ENCODE measurements at places on chromosomes 2 and 18.

DNA sequence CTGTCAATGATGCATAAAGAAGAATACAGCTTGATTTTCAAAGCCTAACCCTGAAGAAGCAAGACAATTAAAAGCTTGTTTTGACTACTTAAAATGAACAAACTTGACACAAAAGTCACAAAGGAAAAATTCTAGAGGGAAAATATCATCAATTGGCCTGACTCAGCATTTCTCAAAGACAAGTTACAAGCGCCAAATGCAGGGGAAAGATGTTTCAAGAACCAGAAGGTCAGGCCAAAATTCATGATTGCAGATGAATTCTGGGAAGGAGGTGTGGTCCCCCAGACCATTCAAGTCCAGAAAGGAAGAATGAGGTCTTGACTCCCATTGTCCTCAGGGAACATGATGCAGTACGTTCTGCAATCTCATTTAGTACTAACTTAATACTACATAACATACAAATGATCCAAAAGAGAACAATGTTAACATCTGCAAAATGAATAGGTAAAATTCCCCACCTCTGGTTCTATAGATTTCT is 64.5 kb downstream of the FAM210A start:
- no peak for DNase-seq

- DNase-seq, result no peak
Observed at GRCh38 chr2:86358957-86359356, 21.5 kb upstream of the REEP1 start.

- DNase-seq, result no peak
Observed at GRCh38 chr2:11248-11941, 34.9 kb downstream of the FAM110C start.

- DNase-seq, result no peak
Observed at GRCh38 chr2:208234786-208235185, 20.1 kb downstream of the IDH1 start.

DNA sequence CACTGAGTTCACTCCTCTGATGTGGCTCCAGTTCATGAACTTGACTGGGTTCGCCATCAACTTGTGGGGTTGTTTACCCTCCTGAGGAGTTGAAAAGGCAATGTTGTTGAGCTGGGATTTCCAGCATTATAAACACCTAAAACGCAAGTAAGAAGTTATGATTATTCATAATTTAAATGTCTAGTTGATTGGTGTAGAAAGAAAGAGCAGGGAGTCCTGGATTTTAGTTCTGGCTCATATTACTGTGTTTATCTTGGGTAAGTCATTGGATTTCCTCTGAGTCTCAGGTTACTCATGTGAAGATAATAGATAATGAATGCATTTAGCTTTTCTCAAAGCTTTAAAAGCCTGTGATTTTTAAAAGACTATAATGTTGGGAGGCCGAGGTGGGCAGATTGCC is 438.0 kb upstream of the CDH20 start:
- no peak for DNase-seq

- no peak for DNase-seq
Observed at GRCh38 chr2:215357660-215358059, 45.8 kb downstream of the ATIC start.

GRCh38 chr2:96881349-96882195 is 11.7 kb upstream of the SEMA4C start:
- no peak for DNase-seq

- no peak for DNase-seq
Observed at GRCh38 chr2:173868406-173868805, 96.8 kb downstream of the SP3 start.

DNA sequence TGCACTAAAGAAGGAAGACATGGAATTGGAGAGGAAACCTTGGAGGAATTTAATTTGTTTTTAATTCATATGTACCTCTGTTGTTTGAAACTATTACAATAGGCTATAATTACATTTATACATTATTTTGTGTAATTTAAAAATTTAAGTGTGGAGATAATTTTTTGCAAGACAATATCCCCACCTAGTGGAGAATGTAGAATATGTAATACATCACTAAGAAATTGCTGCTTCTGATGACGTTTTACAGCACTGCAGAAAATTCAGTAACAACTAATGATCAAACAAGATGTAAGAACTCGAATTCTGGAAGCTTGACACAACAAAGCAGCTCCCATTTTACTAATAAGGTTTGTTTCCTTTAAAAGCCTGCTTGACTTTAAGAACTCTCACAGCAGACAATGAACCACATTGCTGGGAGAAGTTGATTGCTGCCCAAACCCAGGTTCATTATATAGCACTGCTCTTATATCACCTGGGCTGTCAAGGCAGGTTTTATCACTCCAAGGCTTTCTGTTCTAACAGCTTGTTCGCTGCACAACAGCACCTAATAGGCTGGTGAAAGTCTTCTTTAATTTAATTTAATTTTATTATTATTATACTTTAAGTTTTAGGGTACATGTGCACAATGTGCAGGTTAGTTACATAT is 53.4 kb downstream of the THADA start:
- DNase-seq, result peak; percentile 24

GRCh38 chr2:173760553-173760952 is 204.6 kb downstream of the SP3 start:
- DNase-seq, result no peak

- no peak for DNase-seq
Observed at GRCh38 chr2:84963692-84964405, 7.1 kb upstream of the KCMF1 start.

DNA sequence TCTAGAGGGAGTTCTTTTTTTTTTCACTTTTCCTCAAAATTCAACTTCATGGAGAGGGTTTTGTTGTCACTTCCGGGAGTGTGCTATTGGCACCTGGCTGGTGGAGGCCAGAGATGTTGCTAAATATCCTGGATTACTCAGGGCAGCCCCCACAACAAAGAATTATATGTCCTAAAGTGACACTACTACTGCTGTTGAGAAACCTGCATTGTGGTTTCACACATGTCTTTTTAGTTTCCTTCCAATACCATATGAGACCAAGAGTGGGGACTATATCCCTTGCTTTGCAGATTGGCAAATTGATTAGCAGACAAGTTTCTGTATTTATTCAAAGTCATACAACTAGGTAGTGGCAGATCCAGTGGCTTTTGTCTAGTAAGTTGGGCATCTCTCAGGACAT is 826.8 kb downstream of the TRIB2 start:
- DNase-seq, result no peak

DNA sequence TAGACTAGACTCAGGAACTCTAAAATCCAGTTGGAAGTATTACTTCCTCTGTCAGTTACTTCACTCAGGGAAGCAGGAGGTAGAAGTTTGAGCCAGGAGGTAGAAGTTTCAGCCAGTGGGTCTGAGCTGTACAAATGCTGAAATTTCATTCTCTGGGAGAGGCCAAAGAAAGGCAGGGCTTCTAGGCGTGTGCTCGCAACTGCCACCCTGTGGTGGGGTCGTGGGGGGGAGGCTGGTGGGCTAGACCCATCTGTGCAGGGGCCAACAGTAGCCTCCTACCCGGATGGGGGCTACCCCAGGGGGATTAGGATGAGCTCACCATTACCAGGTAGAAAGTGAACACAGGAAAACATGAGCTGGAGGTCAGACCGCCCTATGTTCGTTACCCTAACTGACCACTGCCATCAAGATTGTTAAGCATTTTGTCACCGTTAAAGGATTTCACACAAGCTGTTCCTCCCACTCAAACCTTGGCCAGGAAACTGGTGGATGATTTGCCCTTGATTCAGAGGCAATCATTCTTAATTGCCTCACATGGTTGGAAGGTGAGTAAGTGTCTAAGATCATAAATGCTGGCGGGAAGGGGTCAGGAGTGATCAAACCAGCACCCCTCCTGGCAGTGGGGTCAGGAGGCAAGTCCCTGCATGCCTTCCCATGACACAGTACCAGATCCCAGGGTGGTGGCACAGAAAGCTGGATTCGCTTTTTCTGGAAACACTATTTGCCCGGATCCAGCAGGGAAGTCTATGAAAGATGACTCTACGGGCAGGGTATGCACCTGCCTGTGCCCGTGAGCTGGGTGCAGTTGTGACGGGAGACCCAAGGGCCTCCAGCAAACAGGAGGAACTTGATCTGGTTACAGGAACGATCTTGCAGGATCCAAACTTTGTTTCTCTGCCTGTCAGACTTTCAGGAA is 5.2 kb upstream of the FHL2 start:
- no peak for DNase-seq

GRCh38 chr2:9264301-9264700 is 57.7 kb downstream of the ASAP2 start:
- DNase-seq, result no peak

DNA sequence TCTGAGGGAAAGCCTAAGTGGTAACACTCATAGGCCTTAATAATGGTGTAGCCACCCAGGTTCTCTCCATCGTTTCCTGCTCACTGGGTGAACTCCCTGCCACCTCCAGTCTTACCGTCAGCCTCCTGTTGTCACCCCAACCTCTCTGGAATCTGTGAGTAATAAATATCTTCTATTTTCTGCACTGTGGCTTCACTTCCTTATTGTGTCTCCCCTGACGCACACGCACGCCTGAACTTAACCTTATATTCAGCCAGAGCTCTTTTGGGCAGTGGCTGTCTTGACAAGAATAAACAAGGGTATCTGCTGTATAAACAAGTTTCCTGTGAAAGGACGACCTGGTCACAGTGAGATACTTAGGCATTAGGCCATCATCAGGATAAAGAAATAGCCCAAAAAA is 467.2 kb downstream of the SPAG16 start:
- DNase-seq, result no peak

- DNase-seq, result no peak
Observed at GRCh38 chr2:221077799-221078198, 494.3 kb downstream of the EPHA4 start.

- DNase-seq, result no peak
Observed at GRCh38 chr18:54776282-54776977, 51.8 kb upstream of the RAB27B start.
